ENCODE measurements at places on chromosomes 1 and 21.

- DNase-seq: no peak
These were observed 24.7 kb upstream of the FCGR2A start for GRCh38 chr1:161480381-161481035.

DNA sequence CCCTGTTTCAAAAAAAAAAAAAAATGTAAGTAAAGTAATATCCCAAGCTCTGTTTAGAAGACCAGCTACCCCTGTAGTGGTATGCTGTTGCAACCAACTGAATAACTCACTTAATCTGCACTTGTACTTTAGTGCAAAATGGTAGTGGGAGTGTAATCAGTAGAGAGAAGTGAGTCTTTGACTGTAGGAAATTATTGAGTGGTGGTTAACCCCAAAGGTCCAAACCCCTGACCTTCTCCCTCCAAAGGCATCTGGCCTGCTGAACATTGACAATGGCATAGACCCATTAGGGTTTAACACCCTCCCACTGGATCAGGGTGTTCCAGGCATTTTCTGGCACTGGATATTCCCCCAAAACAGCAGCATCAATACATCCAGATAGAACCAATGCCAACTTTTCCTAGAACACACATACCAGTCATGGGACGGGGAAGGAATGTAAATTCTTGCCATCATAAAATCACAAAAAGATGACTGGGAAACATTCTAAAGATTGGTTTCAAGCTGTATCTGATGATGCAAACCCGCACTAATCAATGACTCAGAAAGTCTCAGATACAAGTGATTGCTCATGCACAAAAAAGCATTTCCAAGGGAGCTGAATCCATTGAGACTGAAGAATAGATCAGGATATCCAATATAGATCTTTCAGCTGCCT, 110.3 kb downstream of the MRPL39 start:
- DNase-seq: no peak

DNA sequence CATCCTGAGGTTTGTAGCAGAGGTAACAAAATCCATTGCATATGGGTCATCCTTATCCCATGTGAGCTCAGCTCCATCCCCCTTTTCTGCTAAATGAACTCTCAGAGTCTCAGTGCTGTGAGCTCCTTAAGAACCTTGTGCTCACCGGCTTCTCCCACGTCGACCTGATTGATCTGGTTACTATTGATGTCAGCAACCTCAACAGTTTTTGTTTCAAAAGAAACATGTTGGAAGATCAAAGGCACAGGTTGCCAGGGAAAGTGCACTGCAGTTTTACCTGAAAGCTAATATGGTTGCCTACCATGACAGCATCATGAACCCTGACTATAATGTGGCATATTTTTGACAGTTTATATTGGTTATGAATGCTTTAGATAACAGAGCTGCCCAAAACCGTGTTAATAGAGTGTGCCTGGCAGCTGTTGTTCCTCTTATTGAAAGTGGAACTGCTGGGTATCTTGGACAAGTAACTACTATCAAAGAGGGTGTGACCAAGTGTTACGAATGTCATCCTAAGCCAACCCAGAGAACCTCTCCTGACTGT, 131.4 kb downstream of the HS2ST1 start:
- peak; percentile 64 for DNase-seq

DNA sequence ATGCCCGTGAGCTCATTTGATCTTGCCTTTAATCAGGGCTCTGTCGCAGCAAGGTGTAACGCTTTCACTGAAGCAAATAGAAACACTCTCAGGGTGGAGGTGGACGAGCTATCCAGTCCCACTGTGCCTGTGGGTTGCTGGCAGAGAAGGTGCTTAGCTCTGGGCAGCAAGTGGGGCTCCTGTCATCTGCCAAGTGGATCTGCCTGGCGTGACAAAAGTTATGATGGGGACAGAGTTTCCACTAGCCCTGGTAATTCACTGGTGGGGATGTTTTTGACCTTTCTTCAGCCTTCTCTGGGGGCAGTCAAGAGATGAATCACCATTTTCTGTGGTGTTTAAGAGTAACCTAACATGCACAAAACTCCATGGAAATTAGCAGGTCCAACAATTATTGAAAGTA, 71.3 kb upstream of the EDEM3 start:
- DNase-seq: no peak

- DNase-seq: no peak
These were observed 63.7 kb upstream of the ANGPTL1 start for GRCh38 chr1:178934546-178934945.

DNA sequence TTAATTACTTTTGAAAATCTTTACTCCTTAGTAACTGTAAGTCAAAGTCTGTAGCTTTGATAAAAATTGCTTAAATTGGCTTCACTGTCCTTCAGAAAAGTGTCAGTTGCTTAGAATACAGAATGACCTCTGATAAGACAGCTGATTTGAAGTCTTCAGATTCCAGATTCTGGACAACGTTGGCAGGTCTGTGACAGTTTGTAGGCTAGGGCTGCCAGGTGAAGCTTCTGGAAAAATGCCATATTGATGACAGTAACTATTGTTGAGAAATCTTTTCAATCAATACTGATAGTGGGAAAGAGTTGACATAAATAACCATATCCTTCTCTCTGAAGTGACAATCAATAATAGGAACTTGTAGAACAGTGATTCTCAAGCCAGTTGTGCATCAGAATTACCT, 41.3 kb downstream of the RPAP2 start:
- DNase-seq: no peak
